ENCODE measurements at places on chromosomes 6 and 20.

DNA sequence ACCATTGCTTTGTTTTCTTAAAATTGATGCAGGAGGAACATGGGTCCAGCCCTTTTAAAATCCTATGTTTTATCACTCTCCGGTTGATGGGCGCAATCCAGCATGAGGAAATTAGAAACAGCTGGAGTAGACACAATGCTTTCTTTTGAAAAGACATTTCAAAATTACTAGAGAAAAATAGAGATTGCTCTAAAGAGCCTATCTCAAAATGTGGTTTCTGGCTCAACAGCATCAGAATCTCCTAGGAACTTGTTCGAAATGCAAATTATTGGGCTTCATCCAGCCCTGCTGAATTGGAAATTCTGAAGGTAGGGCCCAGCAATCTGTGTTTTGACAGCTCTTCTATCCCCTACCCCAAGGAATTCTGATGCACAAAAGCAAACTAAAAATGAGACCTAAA lies 190.8 kb upstream of the BMP2 start:
- DNase-seq = peak; percentile 81

DNA sequence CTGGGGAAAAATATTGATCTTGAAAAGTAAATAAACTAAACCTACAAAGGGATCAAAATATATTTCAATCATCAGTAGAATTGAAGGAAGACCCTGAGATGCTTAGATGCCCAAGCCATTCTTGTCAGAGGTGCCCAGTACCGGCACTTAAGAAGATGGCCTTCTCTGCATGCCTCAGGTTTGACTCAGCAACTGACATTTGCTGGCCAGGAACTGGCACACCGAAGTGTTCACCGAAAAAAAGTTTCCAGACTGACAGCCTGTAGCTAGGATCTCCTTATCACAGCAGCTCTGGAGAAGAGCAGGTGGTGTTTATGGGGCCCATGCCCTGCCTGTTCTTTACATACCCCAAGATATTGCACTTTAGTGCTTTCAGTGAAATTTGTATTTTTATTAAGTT lies 203.2 kb downstream of the MOXD1 start:
- no peak for DNase-seq

GRCh38 chr6:97687916-97688315 lies 404.9 kb upstream of the MMS22L start:
- DNase-seq = no peak

DNA sequence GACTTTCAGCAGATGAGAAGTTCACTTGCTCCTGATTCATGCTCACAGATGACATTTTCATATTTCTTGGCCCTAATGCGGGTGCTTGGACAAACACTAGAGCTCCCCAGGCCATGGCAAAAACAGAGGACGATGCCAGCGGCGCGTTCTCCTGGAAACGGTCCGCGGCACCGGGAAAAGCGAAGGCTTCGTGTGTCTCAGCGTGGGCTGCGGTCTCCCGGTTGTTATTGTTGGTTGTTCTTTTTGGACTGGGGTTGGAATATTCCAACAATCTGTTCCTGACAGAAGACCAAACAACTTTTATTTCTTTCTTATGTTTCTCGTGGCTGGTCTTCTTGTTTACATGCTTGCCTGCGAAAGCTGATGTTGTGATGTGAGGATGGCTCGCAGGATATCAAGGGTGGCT lies 46.8 kb upstream of the NEDD9 start:
- DNase-seq = no peak

GRCh38 chr20:11432407-11432806 lies 485.3 kb upstream of the BTBD3 start:
- DNase-seq = peak; percentile 58

GRCh38 chr6:122454673-122455072 lies 16.9 kb downstream of the SERINC1 start:
- DNase-seq = no peak
